ENCODE measurements at places on chromosomes 3 and 15.

DNA sequence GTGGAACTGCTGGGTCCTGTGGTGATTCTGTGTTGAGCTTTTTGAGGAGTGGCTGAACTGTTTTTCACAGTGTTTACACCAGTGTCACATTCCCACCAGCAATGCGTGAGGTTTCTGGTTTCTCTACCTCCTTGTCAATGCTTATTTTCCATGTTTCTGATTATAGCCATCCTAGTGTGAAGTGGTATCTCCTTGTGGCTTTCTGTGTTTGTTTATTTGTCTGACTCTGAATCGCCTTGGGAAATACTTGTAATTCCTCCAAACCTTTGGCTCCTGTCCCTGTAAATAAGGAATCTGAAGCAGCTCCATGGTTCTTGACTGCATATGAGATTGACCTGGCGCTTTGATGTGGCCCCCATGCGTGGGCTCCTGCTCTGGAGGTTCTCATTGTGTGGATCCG, 20.6 kb downstream of the FAN1 start:
- peak; percentile 83 for DNase-seq

GRCh38 chr3:25035526-25035925, 392.5 kb upstream of the RARB start:
- DNase-seq: peak; percentile 83

- peak; percentile 86 for DNase-seq
Measured at GRCh38 chr3:30770387-30770786, 124.1 kb downstream of the GADL1 start.

DNA sequence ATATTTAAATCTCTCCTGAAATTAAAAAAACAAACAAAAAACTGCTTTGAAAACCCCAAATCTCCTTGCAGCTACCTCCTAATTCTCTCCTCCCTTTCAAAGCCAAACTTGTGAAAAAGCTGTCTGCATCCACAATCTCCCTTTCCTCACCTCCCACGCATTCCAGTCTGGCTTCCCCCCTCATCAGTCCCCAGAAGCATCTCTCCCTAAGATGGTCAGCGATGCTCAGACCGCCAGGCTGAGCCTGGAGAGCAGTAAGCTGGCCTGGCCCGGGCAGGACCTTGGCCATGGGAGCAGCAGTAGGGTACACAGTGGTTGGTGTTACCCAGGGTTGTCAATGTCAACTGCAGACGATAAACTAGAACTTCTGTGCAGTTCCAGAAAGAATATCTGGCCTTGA, 32.9 kb upstream of the BLM start:
- DNase-seq: no peak

DNA sequence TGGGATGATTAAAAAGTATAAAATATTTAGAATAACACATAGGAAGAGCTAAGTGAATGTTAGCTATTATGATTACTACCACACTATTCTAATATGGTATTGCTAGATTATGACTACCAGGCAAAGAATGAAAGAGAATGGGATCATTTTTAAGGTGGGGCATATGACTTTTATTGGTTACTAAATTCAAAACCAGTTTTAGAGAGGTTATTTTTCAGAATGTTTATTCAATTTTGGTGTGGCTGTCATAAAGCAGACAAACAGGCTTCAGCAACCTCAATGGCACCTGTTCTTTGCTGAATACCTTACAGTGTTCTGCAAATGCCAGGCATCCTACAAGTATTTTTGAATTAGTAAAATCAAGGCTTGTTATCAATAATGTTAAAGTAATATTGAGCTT, 12.8 kb downstream of the SPTSSB start:
- no peak for DNase-seq

GRCh38 chr15:38130740-38131498, 121.7 kb upstream of the SPRED1 start:
- peak; percentile 93 for DNase-seq

- no peak for DNase-seq
Measured at GRCh38 chr3:159879146-159879545, 109.5 kb upstream of the IL12A start.

DNA sequence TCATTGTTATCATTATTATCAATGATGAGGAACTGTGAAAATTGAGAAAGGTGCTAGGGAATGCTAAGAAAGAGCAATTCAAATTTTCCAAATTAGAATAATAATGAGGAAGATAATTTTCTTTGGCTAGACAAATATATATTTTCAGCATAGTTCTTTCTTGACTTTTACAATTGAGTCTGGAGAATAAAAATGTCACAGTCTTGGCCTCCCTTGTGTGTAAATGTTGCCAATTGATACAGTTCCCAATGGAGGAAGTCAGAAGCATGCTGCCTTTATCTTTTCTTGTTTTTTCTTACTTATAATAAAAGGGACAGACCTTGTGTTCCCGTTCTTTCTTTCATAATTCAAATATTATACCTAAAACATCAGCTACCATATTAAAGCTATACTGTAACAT, 774.4 kb downstream of the SI start:
- DNase-seq: no peak

- peak; percentile 2 for DNase-seq
Measured at GRCh38 chr3:169575381-169575780, 88.1 kb downstream of the MECOM start.

DNA sequence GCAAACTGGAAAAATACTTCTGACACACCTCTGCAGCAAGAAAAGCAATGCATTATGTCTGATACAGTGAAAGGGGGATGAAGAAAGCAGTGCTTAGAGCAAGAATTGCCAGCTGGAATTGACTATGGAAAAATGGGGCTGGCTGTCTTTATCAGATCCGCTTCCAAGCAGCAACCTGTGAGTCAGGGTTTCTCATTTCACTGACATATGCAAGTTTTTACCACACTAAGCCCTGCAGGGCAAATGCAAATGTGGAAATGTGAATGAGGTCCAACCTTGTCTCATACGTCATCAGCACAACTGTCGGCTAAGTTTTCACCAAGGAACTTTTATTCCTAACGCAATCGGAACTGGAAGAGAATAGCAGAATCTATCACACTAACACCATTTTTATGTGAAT, 172.5 kb upstream of the GADL1 start:
- peak; percentile 74 for DNase-seq

DNA sequence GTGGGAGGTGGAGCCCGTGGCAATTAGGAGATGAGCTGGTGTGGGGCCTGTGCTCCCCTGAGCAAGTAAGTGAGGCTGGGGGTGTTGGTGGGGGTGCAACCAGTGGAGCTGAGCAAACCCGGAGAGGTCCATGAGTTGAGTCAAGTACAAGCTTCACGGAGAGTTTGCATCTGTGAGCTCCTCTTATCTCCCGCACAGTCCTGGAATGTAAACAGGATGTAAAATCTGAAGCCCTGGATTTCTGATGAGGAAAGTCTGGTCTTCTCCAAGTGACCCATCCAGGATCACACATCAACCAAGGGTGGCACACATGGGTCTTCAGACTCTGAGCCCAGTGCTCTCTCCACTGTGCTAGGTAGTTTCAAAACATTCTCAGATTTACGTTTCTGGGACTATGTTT, 67.8 kb downstream of the LSM3 start:
- no peak for DNase-seq

DNA sequence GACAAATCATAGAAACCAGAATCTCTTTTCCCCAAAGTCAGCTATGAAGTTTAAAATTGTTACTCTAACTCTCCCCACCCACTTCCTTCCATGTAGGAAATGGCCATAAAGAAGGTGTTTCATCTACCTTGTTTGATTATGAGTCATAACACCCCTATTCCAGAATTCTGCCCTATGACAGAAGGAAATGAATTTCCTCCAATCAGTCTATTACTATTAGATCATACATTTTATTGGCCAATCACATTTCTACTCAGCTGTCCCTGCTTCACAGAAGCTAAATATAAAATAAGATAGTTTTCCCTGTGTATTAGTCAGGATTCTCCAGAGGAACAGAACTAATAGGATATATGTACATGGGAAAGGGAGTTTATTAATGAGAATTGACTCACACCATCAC, 102.1 kb downstream of the TGFBR2 start:
- no peak for DNase-seq

DNA sequence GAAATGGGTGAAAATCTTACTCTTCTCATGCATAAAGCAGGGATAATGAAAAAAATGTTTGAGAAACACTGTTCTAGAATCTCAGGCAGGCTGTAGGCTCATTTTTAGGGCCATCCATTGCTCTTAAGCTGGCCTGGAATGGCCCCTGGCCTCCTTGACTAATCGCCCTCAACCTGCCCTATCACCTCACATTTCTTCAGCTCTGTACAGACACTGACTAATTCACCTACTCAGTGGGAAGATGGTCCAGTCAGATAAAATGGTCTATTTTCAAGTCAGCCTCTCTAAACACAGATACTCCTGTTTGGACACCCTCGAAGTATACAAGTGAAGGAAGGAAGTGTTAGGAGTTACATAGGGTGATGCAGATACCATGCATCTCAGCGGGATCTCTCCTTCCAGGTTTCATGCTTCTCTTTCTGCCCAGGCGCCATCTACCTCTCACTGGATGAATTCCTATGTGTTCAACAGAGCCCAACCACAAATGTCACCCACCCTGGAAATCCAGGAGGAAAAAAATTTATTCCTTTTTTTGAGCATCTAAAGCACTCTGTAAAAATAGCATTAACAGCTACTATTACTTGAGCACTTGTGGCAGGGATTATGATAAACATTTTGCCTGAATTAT, 12.1 kb downstream of the FMN1 start:
- peak; percentile 6 for DNase-seq

DNA sequence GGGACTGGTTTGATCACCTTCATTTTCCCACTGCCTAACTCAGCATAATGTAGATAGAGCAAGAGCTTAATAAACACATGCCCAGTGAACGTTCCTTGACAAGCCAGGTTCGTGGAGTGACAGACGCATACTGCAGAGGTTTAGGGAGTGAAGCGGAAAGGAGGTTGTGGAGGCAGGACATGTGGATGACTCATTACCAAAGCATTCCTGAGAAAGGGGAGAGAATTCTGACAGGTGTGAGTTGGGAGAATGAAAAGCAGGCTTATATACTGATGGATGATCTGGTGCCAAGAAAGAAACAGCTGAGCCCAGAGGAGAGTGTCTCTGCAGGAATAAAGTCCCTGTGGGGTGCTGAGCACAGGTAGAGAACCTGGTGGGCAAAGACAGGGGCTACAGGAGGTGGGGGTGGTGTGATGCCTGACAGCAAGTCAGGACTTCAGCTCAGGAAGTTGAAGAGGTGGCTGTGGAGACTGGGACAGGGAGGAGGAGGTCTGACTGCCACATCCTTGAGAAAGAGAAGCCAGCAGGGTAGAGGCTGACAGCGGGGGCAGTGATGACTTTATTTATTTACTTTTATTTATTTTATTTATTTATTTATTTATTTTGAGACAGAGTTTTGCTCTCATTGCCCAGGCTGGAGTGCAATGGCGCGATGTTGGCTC, 2.4 kb upstream of the RPL29 start:
- DNase-seq: no peak

GRCh38 chr15:64536244-64536836, 76.0 kb downstream of the ZNF609 start:
- peak; percentile 78 for DNase-seq

DNA sequence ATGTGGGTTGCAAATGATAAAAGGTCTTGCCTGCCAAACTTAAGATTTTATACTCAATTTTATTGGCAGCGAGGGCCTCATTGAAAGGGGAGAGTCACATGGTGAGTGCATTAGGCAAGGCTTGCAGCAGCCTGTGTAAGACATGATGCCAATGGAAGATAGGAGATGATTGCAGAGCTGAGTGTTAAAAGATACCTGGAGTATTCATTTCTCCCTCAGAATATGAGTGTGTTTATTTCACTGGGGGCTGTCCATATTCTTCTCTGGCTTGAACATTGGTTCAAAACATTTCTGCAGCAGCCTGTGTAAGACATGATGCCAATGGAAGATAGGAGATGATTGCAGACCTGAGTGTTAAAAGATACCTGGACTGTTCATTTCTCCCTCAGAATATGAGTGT, 165.2 kb upstream of the NUDT16 start:
- DNase-seq: no peak

DNA sequence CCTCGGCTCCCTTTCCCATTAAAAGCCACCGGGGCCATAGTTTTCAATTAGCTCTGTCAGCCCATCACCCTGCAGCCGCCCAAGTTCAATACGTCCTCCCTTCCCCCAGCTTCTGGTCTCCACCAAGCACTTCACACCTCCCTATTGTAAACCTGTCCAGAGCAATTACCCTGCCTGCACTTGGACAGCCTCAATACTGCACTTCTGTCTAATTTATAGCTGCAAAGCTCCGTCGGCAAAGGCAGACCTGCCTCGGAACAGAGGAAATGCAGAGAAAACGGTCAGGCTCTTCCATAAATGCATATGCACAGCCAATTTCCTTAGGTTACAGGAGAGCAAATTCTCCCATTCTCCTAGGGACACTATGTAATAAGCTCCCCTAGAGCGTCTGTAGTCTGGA, 21.9 kb downstream of the LRIG1 start:
- DNase-seq: no peak

DNA sequence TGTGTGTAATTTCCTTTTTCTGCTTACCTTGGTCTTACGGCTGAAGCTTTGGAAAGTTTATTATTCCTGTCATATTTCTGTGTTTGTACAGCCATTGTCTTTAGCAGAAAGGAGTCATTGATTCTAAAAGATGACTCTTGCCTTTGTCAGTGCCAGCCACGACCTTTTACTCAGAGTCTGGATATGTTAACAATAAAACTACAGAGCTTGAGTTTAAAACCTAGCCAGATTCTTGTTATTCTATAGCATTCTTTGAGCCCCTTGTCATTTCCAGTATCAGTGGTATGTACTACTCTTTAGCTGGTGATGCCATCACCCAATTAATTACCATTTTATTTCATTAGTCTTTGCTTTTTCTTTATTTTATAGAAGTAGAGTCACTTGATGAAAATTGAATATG, 142.4 kb downstream of the TCF12 start:
- DNase-seq: peak; percentile 89

DNA sequence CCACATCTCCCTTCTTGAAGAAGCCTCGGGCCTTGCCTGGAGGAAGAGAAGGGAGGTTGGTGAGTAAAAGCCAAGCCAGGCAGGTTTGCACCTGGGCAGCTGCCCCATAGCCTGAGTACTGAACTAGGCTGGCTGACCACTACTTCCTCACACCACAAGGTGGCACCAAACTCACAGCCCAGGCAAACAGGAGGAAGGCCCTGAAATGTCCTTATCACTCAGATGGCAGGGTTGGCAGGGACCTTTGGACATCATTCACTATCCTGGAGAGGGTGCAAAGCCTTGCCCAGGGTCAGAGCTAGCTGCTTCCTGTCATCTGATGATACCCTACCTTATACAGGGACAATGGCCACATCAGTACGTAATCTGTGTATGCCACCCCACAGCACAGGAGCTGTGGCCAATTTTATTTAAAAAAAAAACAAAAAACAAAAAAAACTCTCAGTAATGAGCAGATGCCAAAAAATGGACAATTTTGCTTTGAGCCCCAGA, 2.2 kb upstream of the GRAMD2A start:
- peak; percentile 76 for DNase-seq

GRCh38 chr15:69916169-69916785, 181.4 kb downstream of the TLE3 start:
- DNase-seq: no peak

DNA sequence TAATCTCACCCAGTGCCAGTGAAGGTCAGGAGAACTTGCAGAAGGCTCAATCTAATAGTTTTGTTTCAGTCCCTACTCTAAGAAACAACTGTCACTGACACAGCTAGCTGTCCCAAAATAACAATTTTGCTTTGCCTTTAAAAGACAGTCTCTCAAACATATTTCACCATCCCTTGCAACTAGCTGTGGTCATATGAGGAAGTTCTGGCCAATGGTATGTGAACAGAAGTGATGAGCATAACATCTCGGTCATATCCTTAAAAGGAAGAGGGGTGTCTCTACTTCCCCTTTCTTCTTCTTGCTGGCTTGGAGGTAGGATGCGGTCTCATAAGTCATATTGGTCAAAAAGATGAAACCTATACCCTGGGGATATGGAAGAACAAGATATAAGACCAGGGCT, 198.1 kb downstream of the NEK10 start:
- no peak for DNase-seq
